Fibroblast of the conjunctiva (primary cell): ENCODE measurements at places on chromosomes 5 and 9.

- DNase-seq = no peak
Measured at GRCh38 chr5:96648023-96648422, 14.2 kb upstream of the CAST start.

- DNase-seq = no peak
Measured at GRCh38 chr5:149797897-149798296, 67.8 kb downstream of the PPARGC1B start.

GRCh38 chr5:135829681-135830383 is 4.6 kb upstream of the SLC25A48 start:
- DNase-seq = peak; percentile 14

GRCh38 chr5:142428036-142428772 is 103.4 kb upstream of the SPRY4 start:
- DNase-seq = no peak

GRCh38 chr5:61640179-61641021 is 308.3 kb downstream of the ZSWIM6 start:
- no peak for DNase-seq

GRCh38 chr9:90641884-90642487 is 638 bp downstream of the DIRAS2 start:
- DNase-seq = no peak

- no peak for DNase-seq
Measured at GRCh38 chr5:86617309-86617755, 409 bp upstream of the COX7C start.

GRCh38 chr9:4177970-4178758 is 121.7 kb downstream of the GLIS3 start:
- DNase-seq = no peak

DNA sequence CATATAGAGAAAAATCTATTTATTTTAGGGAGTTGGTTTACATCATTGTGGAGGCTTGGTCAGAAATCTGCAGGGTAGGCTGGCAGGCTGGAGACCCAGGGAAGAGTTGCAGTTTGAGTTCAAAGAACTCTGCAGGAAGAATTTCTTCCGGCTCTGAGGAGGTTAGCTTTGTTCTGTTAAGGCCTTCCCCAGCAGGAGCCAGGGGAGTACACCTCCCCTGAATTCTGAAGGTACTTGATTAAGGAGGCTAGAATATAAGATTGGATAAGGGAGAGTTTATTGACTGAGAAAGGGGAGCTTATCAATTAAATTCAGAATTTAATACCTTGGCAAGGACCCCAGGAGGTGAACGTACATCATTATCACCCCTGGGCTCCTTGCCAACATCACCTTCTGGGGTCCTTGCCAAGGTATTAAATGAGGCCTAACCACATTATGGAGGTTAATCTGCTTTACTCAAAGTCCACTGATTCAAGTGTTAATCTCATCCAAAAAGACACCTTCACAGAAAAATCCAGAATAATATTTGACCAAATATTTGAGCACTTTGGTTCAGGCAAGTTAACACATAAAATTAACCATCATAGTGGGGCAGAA is 351.7 kb downstream of the CWC27 start:
- DNase-seq = no peak

- DNase-seq = no peak
Measured at GRCh38 chr5:66805514-66806430, 209.6 kb downstream of the MAST4 start.

DNA sequence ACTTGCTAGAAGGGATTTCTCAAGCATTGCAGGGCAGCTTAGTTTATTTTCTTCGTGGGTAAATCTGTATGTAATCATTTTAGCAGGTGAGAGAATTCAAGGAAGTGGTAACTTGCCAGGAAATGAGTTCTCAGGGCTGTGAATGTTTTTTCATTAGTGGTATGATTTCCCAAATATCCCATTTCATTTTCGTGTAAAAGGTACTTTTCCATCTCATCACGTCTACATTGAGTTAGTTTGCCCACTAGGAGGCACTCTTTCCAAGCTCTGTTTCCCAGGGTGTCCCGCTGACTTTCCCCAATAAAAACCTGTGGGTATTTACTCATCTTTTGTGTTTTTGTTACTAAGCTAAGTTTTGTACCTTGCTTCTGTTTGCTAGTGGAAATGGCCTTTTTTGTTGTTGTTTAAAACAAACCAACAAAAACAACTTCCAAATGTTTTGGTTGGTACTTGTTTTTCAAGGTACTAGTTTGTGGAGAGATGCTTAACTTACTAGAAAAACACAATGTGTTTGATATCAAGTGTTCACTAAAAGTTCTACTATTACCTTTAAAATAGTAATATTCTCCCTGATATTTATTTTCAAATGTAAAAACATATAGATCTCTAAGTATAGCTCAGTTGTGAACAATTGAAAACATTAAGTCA is 373.6 kb downstream of the ADGRV1 start:
- DNase-seq = peak; percentile 39

GRCh38 chr5:981456-981855 is 27.1 kb upstream of the NKD2 start:
- DNase-seq = no peak

- DNase-seq = no peak
Measured at GRCh38 chr9:28120184-28120583, 546.9 kb upstream of the C9orf72 start.
